ENCODE measurements at places on chromosomes 4 and X.

DNA sequence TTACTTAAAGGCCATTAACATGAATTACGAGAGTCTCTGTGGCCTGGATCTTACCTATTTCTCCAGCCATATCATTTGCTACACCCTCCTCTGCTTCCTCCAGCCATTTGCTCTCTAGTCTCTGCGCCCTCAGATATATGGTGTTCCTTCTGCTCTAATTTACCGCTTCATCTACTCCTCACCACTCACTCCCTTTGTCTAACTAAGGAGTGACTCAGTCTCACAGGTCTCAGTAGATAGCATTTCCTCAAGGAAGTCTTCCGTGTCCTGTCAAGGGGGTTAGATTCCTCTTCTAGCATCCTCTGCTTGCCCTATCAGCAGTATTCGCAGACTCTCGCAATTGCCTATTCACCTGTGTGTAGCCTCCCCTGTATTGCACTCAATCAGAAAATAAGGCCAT is 892.1 kb upstream of the INTU start:
- DNase-seq, result no peak

DNA sequence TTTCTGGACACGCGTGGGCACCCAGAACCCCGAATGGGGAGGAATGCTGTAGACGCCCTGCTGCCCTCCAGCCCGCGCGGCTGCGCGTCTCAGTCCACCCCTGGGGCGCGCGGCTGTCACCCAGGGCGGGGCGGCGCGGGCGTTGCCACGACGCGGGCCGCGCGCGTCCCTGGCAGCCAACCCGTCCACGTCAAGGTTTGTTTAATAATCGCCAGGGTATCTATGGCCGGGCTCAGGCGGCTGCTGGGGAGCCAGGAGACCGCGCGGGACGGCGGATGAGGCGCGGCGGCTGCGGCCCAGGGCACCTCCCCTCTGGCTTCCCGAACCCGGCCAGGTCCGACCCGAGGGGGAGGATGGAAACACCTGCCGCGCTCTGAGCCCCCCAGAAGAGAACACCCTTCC is at the start of gene SPATA18:
TSS of gene SPATA18 (plus strand) at position 92 of the 402 bp plus-strand sequence. CDS start 401 bp downstream, outside the sequence.
- no peak for DNase-seq

GRCh38 chr4:82213485-82214417 is 160.0 kb downstream of the HNRNPD start:
- DNase-seq, result no peak

DNA sequence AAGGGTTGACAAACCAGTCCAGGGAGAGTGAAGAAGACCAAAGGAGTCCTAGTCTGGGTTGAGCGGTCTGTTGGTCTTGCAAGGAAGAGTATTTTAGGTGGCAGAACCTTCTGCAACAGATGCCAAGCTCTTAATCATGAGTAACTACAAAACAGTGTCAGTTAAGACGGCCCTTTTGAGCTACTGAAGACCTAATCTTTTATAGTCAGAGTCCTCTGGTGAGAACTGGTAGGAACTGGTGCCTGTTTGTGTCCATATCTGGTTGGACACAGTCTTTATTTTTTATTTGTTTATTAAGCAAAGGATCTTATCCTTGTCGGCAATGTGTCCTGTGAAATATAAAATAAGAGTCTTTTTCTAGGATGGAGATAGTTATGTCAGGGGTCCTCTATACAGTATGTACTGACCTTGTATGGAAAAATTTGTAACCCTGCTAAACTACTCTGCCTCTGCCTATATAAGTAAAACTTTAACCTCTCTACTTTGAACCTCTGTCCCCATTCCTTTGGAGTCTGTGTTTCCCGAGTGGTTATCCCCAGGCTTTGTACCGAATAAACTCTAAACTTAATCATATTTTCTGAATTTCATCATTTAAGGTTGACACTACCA is 47.1 kb downstream of the FAM13A start:
- no peak for DNase-seq

GRCh38 chr4:119643306-119644042 is 14.9 kb upstream of the PDE5A start:
- DNase-seq, result no peak

DNA sequence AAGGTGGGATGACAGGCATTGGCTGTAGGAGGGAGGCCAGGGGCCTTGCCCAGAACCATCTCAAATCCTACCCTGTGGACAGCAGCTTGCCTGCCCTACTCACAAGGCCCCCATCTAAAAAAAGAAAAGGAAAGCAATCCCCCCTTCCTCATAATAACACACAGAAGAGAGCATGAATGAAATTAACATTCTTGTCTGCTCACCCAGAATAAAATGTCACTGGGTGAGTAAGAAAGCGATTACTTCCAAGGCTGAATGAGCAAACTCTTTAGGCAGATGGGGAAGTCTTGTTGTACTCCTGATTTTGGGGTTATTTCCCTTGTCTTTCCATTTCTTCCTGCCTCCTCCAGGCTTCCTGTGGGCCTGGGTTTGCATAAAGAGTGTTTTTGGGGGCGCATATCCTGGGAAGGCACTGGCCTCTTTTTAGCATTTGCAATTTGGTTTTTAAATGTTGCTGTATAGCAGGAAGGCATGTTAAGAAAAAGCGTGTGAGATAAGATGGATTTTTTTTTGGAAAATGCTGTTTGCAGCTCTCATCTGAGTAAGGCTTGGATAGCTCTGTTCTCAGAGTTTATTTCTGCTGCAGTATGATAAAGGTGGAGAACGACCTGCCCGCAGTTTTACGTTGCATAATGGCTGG is 248.3 kb upstream of the GATB start:
- DNase-seq, result no peak

GRCh38 chr4:147683717-147684700 is at the start of gene PRMT9:
TSS of gene PRMT9 (minus strand) at chr4:147684163. CDS start at chr4:147683987, 176 bp downstream.
- DNase-seq, result peak; percentile 77

DNA sequence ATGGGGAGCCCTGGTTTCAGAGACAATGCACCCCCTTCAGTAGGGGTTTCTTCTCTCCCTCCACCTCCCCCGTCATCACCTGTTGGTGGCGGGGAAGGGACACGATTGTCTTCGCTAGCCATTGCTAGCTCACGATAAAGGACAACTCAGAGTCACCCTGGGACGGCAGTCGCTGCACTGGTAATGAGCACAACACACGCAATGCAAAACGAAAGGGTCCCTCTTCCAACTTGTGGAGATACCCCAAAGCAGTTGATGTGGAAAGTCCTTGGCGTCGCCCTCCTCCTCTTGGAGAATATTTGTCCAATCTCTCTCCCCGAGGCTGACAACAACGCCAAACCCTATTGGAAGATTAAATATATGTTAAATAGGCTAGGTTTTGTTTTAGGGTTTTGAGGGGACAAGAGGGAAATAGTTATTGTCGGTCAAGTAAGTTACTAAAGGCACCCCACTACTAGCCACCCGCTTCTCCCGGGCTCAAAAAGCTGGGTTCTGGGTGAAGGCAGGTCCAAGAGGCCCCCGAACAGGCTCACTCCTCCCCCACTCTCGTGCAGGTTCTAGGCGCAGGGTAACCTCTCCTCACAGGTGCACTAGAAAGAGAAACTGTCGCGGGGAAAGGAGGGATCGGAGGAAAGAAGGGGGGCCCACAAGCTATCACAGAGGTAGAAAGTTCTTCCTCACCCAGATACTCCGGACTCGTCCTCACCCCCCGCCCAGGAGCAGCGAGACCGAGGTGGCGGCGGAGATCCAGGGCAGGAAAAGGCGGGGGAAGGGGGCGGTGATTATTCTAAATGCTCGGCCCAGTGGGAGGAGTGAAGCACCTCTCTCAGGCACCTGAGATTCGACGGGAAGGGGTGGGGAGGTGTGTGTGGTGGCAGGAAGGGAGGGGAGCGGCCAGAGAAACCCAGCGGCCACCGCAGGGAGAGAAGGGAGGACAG is at the start of gene LRBA:
TSS of gene LRBA (minus strand) at position 764 of the 938 bp plus-strand sequence. CDS start at position 122, 642 bp downstream.
- peak; percentile 80 for DNase-seq

DNA sequence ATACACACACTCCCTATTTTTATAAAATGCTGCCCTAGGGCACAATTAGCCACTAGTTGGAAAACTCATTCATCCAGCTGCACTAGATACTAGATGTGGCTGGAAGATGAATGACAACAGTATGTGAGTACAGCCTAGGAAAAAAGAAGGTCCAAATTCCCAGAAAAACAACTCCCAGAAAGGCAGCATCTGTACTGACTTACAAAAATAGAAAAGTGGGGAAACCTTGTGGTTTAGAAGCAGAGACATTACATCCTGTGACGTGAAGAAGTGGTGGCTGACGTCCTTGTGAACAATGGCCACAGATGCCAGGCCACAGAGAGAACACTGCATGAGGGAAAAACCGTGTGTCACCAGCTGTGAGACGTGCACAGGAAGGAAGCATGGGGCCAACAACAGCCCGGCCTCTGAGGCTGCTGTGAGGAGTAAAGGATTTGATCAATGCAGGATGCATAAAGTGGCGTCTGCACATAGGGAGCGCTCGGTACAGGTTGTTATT is 81.2 kb downstream of the SPRY1 start:
- DNase-seq, result no peak

GRCh38 chrX:140608111-140608510 is 101.4 kb upstream of the LINC00632 start:
- DNase-seq, result no peak

DNA sequence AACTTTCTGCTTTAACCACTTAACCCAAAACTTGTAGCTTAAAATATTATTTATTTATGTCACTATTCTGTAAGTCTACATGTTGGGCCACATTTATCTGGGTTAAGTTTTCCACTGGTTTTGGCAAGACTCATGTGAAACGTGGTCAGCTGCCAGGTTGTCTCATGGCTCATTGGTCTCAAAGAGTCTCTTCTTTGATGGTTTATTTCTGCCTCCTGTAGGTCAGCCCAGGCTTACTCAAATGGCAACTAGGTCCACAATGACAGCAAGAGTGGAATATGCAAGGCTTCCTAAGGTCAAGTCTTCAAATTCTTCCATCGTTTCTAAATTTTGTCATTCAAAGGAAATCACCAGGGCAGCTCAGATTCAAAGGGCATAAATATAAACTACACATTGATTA is 828.7 kb downstream of the PCDH7 start:
- DNase-seq, result no peak

- DNase-seq, result no peak
These were observed 493.0 kb upstream of the PITX2 start for GRCh38 chr4:111115881-111116280.
